ENCODE measurements at places on chromosomes 6 and 20.
A peak's percentile ranks its signal among the peaks of the same experiment; 100 is the strongest.

DNA sequence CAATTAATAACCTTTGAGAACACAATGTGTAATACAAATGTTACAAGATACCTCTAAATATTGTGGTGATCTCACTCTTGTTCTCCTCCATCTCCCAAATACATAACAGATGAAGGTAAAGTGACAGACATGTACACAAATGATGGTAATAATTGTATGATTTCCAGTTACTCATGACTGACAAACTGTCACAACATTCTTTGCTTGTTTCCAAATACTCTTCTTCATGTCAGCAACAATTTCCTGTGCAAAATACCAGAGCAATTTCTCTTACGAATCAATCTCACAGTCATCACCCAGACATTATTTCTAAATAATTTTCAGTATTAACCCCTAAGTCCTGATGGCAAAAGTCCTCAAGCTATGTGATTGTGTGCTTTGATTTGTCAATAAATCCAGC, 92.9 kb downstream of the RPS12 start:
- no peak overlapping the region for H3K27ac ChIP-seq
- H3K4me1 ChIP-seq, result no peaks in the 10 kb centered on the region
- no peak overlapping the region for H3K4me3 ChIP-seq
- H3K36me3 ChIP-seq, result no peaks in the 10 kb centered on the region
- no peaks in the 10 kb centered on the region for H3K27me3 ChIP-seq

DNA sequence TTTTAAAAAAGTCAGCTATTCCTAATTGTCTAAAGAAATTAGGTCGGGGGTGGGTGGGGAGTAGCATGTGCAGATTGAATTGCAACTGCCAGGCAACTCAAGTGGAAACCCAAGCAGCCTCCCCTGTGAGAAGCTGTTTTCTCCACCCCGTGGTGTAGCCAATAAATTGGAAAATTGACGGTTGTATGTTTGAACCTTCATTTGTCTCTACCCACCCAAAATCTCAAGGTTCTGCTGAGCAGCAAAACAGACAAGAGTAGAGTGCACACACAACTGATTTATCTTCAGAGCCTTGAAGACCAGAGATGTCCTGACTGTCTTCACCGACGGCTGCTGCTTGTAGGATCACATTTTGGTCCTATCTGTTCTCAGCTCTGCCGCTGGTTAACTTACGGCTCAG, 88.5 kb downstream of the DTD1 start:
- no peak overlapping the region for H3K4me3 ChIP-seq
- no peaks in the 10 kb centered on the region for H3K27me3 ChIP-seq
- H3K4me1 ChIP-seq, result peaks cover 11% of the 10 kb centered on the region
- H3K36me3 ChIP-seq, result no peaks in the 10 kb centered on the region

DNA sequence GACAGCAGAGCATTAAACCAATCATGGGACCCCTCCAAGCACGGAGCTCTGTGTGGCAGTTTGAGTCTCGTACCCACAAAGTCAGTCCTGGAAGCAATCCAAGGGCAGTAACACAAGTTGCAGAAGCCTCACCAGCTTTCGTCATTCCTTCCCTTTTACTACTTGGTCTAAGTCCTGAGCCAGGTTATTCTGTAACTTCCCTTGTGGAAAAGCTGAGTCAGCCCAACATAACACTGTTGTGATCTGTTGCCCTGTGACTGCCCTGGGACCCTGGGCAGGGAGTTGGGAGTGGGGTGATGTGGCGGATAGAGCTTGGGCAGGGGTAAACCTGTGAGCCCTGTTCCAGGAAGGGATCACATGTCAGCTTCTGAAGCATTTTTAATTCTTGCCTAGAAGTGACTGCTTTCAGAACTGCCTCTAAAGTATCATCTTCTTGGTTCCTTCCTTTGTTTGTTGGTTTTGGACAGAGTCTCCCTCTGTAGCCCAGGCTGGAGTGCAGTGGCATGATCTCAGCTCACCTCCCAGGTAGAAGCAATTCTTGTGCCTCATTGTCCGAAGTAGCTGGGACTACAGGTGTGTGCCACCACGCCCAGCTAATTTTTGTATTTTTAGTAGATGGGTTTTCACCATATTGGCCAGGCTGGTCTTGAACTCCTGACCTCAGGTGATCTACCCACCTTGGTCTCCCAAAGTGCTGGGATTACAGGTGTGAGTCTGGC, 183.7 kb upstream of the JAG1 start:
- DNase-seq, result no peak
- H3K36me3 ChIP-seq, result no peaks in the 10 kb centered on the region
- H3K4me3 ChIP-seq, result no peak overlapping the region

- H3K27me3 ChIP-seq, result no peaks in the 10 kb centered on the region
- H3K4me3 ChIP-seq, result no peak overlapping the region
- H3K27ac ChIP-seq, result no peak overlapping the region
- no peaks in the 10 kb centered on the region for H3K4me1 ChIP-seq
- H3K36me3 ChIP-seq, result peaks cover 31% of the 10 kb centered on the region
Measured at GRCh38 chr20:8711501-8711900, 357.4 kb upstream of the PLCB4 start.

DNA sequence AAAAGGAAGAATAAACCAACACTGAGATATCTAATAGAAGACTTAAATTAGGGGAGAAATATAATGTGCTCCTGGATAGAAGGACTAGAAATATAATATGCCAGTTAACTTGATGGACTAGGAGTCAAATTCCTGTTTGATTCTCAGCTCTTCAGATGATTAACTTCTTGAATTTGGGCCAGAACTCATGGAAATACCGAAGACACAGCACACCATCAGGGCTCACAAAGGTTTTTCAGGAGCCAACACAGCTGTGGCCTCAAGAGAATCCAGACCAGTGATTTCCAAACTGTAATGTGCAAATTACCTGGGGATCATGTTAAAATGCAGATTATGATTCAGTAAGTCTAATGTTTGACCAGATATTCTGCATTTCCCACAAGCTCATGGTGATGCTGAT, 33.8 kb upstream of the LRRC1 start:
- no peak for DNase-seq
- no peaks in the 10 kb centered on the region for H3K4me1 ChIP-seq
- H3K36me3 ChIP-seq, result no peaks in the 10 kb centered on the region
- H3K4me3 ChIP-seq, result no peak overlapping the region
- peaks cover 3% of the 10 kb centered on the region for H3K27me3 ChIP-seq
- no peak overlapping the region for H3K27ac ChIP-seq

GRCh38 chr6:10510592-10511367, 10.4 kb upstream of the GCNT2 start:
- no peak overlapping the region for H3K4me3 ChIP-seq
- H3K4me1 ChIP-seq, result peaks cover 9% of the 10 kb centered on the region
- no peaks in the 10 kb centered on the region for H3K36me3 ChIP-seq
- DNase-seq, result peak; percentile 31
- H3K27ac ChIP-seq, result no peak overlapping the region
- peaks cover 6% of the 10 kb centered on the region for H3K27me3 ChIP-seq

DNA sequence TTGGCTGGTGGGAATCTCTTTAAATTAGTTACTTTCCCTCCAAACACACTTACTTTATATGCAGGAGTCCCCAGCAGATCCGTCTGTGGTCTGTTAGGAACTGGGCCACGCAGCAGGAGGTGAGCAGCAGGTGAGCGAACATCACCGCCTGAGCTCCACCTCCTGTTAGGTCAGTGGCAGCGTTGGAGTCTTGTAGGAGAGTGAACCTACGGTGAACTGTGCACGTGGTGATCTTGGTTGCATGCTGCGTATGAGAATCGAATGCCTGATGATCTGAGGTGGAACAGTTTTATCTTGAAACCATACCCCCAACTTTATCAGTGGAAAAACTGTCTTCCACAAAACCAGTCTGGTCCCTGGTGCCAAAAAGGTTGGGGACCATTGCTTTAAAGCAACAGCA, 5.0 kb downstream of the SERPINB6 start:
- no peak overlapping the region for H3K4me3 ChIP-seq
- DNase-seq, result no peak
- H3K4me1 ChIP-seq, result peaks cover 39% of the 10 kb centered on the region
- H3K27ac ChIP-seq, result peak overlapping the region; percentile 24
- H3K27me3 ChIP-seq, result no peaks in the 10 kb centered on the region
- peaks cover 5% of the 10 kb centered on the region for H3K36me3 ChIP-seq

DNA sequence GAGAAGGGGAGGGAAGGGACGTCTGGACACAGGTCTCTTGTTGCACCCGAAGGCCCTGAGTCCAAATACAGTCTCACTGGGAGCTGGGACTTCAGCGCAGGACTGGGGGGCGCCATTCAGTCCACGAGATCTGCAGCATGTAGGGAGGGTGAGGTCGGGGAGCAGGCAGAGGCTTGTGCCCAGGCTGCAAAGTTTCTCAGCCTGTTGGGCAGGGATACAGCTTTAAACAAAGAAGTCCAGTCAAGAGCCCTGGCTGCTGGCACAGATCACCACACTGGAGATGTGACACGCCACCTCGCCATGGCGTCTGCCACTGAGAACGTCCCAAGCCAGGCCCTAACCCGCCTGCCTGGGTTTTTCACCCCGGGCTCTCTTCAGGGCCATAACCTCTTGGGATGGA, 256.6 kb downstream of the DLL1 start:
- no peaks in the 10 kb centered on the region for H3K4me1 ChIP-seq
- H3K36me3 ChIP-seq, result peaks cover 7% of the 10 kb centered on the region
- no peak for DNase-seq
- no peak overlapping the region for H3K4me3 ChIP-seq
- peaks cover 6% of the 10 kb centered on the region for H3K27me3 ChIP-seq
- no peak overlapping the region for H3K27ac ChIP-seq

GRCh38 chr6:132405143-132405915, 4.1 kb upstream of the MOXD1 start:
- no peaks in the 10 kb centered on the region for H3K27me3 ChIP-seq
- H3K4me3 ChIP-seq, result no peak overlapping the region
- H3K4me1 ChIP-seq, result peaks cover 5% of the 10 kb centered on the region
- H3K36me3 ChIP-seq, result no peaks in the 10 kb centered on the region

- DNase-seq, result no peak
- no peak overlapping the region for H3K27ac ChIP-seq
- H3K27me3 ChIP-seq, result peaks cover 4% of the 10 kb centered on the region
- no peaks in the 10 kb centered on the region for H3K36me3 ChIP-seq
- no peak overlapping the region for H3K4me3 ChIP-seq
Measured at GRCh38 chr6:156231026-156231765, 546.0 kb upstream of the ARID1B start.

DNA sequence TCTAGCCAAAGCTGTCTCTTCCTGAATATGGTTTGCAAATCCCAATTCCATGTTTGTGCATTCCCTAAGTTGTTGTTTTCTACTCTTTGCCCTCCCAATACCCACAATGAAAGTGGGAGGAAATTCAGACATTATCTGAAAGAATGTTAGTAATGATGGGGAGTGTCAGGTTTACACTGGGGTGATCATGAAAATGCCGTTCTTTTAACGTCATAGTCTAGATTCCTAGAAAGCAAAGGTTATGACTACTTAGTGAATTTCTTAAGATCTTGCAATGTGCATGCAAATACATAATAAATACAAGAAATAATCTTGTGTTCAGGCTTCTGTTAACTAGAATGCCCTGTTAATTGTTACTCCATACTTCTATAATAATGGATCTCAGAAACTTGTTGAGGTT, 101.0 kb downstream of the LCA5 start:
- no peak for DNase-seq
- no peaks in the 10 kb centered on the region for H3K27me3 ChIP-seq
- no peaks in the 10 kb centered on the region for H3K4me1 ChIP-seq
- no peaks in the 10 kb centered on the region for H3K36me3 ChIP-seq
- H3K27ac ChIP-seq, result no peak overlapping the region

DNA sequence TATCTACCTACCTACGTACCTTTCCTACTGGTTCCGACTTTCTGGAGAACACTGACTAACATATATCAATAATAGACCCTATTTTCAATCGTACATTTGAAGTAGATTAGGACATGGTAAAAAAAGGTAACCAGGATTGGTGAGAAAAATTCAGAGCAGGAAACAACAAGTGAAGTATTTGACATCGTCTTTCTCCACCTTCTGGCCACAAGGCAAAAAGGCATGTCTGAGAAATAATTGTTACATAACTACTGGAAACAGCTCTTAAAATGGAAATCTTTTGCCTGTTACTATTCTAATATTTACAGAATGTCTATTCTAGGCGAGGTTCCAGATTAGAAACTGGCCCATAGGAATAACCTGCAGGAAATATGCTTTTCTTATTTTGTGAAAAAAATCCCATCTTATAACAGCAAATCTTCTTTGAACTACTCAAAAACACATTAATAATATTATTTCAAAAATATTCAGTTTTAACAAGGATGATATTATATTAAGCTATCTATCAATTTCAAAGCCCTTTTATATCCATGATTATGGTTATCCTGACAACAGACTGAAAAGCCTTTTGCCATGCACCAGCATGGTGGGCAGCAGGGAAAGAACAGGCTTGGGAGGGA, 80.8 kb downstream of the RCAN2 start:
- no peaks in the 10 kb centered on the region for H3K4me1 ChIP-seq

- no peak overlapping the region for H3K4me3 ChIP-seq
- no peaks in the 10 kb centered on the region for H3K4me1 ChIP-seq
- H3K27me3 ChIP-seq, result peaks cover 3% of the 10 kb centered on the region
- DNase-seq, result no peak
- H3K27ac ChIP-seq, result no peak overlapping the region
Measured at GRCh38 chr6:81801489-81801888, 49.0 kb upstream of the TENT5A start.

GRCh38 chr6:81786150-81786549, 33.7 kb upstream of the TENT5A start:
- H3K36me3 ChIP-seq, result no peaks in the 10 kb centered on the region
- no peaks in the 10 kb centered on the region for H3K27me3 ChIP-seq
- H3K4me3 ChIP-seq, result no peak overlapping the region
- no peaks in the 10 kb centered on the region for H3K4me1 ChIP-seq

DNA sequence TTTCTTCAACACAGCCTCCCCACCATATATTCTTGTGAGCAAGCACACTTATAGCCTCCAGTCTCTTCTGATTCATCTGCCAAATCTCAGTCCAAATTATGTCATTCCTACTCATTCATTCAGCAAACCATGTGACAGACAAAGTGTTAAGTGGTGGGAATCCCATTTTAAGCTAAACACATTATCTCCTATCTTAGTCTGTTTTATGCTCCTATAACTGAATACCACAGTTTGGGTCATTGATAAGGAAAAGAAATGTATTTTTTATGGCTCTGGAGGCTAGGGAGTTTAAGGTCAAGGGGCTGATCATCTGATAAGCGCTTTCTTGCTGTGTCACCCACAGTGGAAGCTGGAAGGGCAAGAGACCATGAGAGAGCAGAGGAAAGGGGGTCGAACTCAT, 23.9 kb upstream of the SMIM13 start:
- no peaks in the 10 kb centered on the region for H3K4me1 ChIP-seq
- H3K27ac ChIP-seq, result no peak overlapping the region
- H3K4me3 ChIP-seq, result no peak overlapping the region

Data from immature natural killer cell (primary cell).